ENCODE measurements at places on chromosomes 4 and X. TPM values are rescaled to one million over a fixed set of nuclear protein-coding genes. Genes with fewer than 3 reads are reported as not detected.

Gene MAGEA2
- not detected for total RNA-seq

Gene MAGEA2B
- total RNA-seq = not detected

Gene HSFX3
- not detected for total RNA-seq

Gene SH2D1A
- total RNA-seq = not detected

Gene CFAP299
- 3.9 TPM for total RNA-seq

Gene MEPE
- total RNA-seq = not detected

Gene P2RY8
- not detected for total RNA-seq

DNA sequence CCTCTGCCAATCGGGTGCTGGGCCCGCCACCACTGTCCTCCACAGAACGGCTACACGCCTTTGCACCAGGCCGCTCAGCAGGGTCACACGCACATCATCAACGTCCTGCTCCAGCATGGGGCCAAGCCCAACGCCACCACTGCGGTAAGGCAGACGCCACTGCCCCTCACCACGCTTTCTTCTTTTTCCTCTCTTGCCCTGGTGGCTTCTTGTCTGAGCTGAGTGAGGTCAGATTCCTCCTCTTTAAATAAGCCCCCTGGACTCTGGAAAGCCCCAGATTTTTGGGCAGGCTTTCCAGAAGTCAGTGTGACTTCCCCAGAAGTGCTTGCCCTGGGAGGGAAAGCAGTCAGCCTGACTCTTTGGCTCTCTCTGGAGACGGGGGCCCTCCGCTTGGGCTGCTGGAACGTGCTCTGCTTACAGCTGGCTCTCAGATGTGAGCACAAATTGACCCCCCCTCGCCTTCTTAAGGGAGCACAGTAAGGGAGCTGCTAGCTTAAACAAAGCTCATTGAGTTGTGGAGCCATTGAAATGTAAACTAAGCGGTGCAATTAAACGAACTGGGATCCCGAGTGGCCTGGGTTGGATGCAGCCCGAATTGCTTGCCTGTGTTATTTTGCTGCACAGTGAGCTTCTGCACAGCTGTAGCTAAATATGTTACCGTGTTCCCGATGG is 243.1 kb downstream of the ANK2 start:
- peak; percentile 79 for DNase-seq

DNA sequence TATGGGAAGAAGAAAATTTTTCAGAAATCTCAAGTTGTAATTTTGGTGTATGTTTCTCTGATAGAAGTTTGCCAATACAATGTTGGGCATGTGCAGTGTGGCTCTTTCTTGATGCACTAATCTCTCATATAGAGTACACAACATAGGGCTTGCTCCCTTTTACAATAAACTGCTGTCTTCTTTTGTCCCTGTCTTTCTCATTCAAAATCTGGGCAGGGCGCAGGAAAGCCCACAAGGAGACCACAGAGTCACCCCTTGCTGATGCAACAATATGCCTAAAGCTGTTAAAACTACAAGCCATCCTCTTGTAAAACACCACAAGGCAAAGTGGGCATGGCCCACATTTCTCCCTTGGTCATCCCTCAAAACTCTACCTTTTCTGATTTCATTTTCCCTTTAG is 63.4 kb upstream of the TBC1D9 start:
- DNase-seq = no peak

- DNase-seq = peak; percentile 22
These were observed 149.5 kb upstream of the SH3RF1 start for GRCh38 chr4:169420291-169420690.

GRCh38 chr4:22678940-22679854 is 13.5 kb upstream of the GBA3 start:
- DNase-seq = peak; percentile 10

DNA sequence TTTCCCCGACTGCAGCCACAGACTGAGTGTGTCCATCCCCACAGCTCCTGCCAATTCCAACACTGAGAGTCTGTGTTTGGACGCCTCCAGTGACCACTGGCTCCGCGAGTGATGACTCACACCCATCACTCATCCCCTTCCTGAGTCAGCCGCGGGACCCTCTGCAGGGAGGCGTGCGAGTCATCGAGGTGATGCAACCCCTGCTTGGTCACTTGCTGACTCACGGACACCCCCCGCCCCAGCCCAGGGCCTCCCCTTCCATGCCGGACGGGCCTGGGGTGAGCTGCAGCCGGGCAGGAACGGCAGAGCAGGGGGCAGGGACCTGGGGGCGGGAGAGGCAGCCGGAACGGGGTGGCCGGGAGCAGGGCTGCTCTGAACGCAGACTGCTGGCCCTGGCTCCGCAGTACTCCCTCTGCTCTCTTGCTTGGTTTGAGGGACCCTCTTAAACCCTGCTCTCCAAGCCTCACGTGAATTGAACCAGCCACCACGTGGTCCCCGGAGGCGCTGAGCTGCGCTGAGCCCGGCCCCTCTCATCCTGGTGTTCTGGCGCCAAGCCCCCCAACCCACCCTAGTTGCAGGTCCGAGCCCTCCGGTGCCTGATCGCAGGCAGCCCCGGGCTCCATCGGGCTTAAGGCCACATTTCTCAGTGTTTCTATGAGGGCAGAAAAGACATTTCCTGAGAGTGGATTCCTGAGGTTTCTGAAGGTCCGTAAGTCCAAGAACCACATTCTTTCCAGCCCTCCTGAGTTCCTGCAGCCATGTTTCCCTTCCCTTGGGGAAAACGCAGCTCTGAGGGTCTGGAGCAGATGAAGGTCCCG is 32.4 kb downstream of the FGFRL1 start:
- DNase-seq = peak; percentile 97

GRCh38 chr4:104519588-104519987 is 24.9 kb upstream of the CXXC4 start:
- DNase-seq = peak; percentile 4

GRCh38 chrX:139642241-139642927 is 65.6 kb downstream of the MCF2 start:
- peak; percentile 0 for DNase-seq

GRCh38 chr4:79763486-79764075 is 309.4 kb downstream of the ANTXR2 start:
- no peak for DNase-seq

DNA sequence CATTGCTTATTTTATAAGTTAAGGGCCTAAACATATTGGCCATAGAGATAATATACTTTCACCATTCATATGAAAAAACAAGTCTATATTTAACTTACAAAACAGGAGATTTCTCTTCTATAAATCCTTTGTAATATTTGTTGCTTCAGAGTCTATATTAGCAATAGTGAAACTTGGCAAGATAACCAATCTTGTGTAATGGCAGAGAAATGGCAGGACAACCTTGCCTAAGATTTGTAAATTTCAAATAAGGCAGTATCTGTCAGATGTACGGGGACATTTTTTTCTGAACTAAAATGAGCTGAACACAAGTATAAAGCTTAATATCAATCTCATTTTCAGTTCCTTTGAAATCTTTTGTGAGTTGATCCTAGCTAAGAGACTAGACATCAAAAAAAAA is 17.8 kb upstream of the CPEB2 start:
- DNase-seq = peak; percentile 5

- no peak for DNase-seq
These were observed 84.3 kb upstream of the PLAC1 start for GRCh38 chrX:134742573-134742972.

DNA sequence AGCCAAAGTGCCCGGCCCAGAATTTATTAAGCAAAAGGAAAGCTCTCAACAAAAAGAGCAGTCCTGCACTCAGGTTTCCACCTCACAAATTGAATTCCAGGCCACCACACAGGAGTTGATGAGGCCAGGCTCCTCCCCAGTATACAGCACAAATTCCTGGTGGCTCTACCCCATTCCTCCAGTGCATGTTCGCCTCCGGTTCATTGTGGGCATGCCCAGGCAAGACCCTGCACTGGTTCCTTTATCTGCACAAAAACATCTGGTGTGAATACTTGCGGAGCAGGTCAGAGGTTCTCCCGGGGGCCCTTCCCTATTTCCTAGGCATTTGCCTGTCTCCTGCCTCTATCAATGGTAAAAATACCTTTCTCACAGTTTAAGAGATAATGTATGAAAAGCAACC is 195.2 kb upstream of the ANXA10 start:
- DNase-seq = peak; percentile 78

DNA sequence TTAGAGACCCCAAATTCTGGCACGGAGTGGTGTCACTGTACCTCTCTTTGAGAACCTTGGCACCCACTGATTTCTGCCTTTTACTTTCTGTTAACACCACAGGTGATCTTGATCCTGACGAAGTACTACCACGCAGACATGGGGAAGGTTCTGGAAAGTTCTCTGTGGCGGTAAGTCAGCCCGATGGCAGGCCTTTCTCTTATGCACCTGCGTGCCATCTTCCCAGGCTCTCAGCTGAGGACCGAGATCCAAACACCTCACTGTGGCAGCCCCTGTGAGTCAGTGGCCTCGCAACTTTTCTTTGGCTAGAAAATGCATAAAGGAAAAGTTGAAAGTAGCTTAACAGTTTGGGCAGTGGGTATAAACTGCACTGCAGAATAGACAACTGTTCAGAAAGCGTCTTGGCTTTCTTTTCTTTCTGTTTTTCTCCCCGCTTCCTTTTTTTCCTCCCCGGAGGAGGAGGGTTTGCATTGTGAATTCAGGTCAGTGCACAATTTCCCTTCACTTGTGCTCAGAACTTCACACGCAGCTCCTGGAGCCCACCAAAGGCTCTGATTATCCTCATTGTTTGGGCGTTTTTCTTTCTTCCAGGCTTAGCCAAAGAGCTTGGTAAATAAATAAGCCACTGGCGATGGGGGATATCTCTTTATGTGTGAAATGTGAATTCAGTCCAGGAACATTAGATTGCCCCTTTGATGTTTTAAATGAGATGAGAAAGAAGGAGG is 38.4 kb downstream of the PSAPL1 start:
- no peak for DNase-seq

GRCh38 chr4:48970471-48970921 is 15.6 kb upstream of the CWH43 start:
- peak; percentile 5 for DNase-seq

DNA sequence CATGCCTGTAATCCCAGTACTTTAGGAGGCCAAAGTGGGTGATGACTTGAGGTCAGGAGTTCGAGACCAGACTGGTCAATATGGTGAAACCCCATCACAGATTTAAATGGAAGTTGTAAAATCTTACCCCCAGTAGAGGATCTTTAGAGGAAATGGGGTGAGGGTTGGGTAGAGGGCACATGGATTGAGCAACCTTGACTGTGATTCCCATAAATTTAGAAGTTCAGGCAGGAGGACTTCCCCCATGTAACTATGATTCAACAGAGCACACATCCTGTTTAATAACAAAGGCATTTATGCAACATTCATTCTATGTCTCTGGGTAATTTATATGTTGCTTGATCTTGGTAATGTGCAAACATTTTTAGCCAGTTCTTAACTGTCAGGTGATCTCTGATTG is 143.1 kb downstream of the RBM47 start:
- peak; percentile 68 for DNase-seq

DNA sequence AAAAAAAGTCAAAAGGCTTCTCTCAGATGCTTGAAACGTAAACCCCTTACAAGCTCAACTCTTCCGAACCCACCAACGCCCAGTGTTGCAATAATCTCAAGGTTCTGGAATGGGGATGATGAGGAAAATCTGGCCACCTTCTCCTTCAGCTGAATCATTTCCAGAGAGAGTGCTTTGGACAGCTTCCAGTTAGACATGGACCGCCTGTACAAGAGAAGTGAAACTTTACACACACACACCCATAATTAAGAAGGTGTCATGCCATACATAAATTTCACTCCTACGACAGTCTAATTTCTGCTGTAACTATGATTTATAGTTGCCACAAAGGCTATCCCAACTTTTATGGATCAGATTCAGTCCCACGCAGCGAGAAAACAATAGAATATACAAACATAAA is 72.3 kb downstream of the PRKG2 start:
- DNase-seq = peak; percentile 21

- no peak for DNase-seq
These were observed 62.2 kb downstream of the ANXA3 start for GRCh38 chr4:78613522-78614321.

DNA sequence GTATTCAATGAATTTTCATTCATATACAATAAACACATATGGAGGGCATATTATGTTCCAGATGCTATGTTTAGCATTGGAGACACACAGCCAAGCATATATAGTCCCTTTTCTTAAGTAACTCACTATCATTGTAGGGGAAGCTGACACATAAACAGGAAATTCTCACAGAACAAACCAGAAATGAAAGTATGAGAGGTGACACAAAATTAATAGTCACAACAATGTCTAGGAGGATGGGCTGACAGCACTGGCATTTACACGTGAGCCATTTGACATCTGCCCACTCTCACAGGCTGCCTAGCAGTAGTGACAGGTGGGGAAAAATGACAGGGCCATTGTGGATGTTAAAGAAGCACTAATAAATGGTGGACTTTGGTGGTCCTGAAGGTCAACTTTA is 2.6 kb upstream of the CNOT6L start:
- no peak for DNase-seq

DNA sequence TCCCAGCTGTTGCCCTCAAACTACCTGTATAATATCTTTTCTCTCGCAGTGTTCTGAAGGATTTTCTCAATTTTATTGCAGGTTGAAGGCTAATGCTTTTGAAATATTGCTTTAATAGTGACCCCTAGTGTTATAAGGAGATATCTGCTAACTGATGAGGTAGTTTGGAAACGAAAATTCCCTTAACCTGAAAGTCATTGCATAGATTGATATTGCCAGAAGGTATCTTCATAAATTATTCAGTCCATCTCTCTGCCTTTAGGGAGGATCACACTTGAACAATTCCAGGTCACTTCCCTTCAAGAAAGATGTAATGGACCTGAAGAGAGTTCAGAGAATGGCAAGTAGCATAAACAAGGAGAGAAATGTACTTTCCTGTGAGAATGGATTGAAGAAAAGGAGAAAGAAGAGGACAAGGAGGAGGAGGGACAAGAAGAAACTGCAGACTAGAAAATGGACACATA is 44.1 kb downstream of the TIGD4 start:
- peak; percentile 27 for DNase-seq

- DNase-seq = peak; percentile 55
These were observed at the start of gene ADAMTS3 for GRCh38 chr4:72568959-72569718. Gene ADAMTS3, minus strand, starts transcription at chr4:72569221. Its CDS starts 459 bp downstream, at chr4:72568762.

- DNase-seq = no peak
These were observed 36.5 kb downstream of the EFNB1 start for GRCh38 chrX:68865300-68865699.

Measured in fibroblast of villous mesenchyme (primary cell).